Activated CD8-positive, alpha-beta memory T cell treated with anti-CD3 and anti-CD28 coated beads, Interleukin-2, amount 50 U/mL, for 48 hours (primary cell): ENCODE measurements at places on chromosomes 7 and 10.

DNA sequence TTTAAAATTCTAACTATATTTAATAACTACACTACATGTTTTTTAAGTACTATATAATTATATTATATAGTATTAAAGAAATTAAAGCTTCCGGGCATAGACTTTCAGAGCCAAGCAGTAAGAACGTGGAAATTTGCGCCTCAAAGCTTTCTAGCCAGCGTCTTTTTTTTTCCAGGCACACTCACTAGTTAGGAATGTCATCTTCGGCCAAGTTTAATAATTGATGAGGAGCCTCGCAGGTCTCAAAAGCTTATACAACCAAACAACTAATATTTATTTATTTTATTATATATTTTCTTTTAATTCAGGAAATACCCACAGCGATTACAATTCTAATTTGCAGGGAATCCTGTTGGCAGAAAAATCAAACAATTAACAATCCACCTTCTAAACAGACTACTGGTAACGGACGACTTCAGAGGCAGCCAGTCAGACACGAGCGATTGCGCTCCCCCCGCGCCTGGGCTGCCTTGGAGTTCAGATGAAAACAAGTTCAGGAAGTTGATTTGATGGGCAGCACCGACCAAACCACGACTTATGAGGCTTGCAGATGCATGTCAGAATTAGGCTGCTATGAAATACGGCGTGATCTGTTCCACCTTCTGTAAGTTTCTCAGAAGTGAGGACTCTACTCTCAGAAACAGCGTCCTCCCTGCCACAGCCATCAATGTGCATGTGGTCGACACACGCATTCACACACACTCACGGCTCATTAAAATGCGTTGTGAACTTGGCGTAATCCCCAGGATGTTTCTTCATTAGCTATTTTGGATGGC is 431.8 kb upstream of the MGMT start:
- DNase-seq, result peak; percentile 73

- DNase-seq, result no peak
Observed at GRCh38 chr10:58813573-58813972, 300.9 kb downstream of the BICC1 start.

- DNase-seq, result no peak
Observed at GRCh38 chr7:127674361-127674760, 22.4 kb downstream of the SND1 start.

- DNase-seq, result no peak
Observed at GRCh38 chr7:15525652-15526263, 36.1 kb downstream of the AGMO start.

DNA sequence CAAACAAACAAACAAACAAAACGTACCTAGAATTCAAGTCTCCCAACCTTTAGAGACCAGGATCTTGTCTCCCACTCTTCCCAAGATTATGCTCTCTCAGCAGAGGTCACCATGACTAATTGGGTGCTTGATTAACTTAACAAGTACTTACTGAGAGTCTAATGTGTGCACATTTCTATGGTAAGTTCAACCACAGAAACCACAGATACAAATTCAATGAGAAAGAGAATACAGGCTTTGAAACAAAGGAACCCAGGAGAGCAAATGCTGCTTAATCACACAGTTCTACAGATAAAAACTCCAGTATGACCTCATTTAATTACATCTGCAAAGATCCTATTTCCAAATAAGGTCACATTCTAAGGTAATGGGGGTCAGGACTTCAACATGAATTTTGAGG is 142.8 kb downstream of the DNAJC1 start:
- no peak for DNase-seq

DNA sequence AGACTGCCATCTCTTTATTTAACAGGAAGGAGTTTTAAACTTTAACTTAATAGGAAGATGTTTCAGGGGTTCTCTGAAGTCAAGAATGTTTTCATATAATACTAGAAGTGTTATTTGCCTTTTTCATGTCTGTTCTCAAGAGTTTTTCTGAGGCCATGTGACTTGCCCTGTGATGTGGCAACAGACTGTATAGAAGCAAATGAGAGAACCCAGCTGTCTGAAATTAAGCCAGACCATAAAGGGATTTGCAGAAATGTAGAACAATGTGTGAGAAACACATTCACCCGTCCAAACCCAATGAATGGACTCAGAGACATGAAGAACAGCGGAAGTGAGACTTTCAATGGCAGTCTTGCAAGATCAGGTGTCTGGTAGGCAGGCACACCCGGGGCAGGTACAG is 23.8 kb downstream of the MAPK8 start:
- no peak for DNase-seq

GRCh38 chr10:46556515-46557318 is at the start of gene GPRIN2:
TSS of gene GPRIN2 (minus strand) at chr10:46556658. CDS start at chr10:46550736, 5,922 bp downstream.
- peak; percentile 54 for DNase-seq

- peak; percentile 79 for DNase-seq
Observed at GRCh38 chr10:8055420-8056349, 1.2 kb downstream of the GATA3 start.

- no peak for DNase-seq
Observed at GRCh38 chr10:32516567-32517495, 70.9 kb downstream of the CCDC7 start.

- DNase-seq, result no peak
Observed at GRCh38 chr7:33129806-33130153, 416 bp downstream of the BBS9 start.

DNA sequence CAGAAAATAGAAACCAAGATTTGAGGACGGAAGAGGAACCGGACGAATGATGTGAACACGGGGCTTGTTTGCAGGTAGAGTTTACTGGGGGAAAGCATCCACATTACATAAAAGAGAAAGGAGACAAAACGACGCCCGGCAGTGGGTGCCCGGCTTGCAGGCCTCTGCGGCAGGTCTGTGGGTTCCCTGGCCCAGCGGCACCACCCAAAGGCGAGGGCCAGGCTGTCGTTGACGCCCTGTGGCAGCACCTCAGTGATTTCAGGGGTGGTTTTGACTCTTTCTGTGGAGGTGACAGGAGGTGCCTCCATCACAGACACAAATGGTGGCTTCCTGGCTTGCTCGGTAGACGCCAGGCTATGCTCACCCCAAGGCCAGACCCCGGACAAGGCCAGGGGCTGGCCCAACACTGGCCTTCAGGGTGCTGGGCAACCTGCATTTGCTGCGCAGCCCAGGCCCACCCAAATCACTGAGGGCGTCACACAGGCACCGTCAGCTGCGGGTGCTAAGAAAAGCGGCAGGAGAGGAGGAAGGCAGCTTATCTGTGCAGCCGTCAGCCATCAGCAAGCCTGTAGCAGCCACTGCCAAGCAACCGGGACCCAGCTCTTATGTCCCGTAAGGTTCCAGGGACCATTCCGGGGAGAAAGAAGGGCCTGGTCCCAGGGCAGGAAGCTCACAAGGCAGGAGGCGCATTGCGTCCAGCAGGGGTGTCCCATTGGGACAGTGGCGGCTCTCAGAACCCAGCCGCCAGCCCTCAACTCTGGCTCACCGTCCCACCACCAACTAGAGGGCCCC is 230.3 kb downstream of the PTPRN2 start:
- DNase-seq, result peak; percentile 29

- DNase-seq, result no peak
Observed at GRCh38 chr10:4931587-4931986, 31.6 kb upstream of the AKR1C1 start.

DNA sequence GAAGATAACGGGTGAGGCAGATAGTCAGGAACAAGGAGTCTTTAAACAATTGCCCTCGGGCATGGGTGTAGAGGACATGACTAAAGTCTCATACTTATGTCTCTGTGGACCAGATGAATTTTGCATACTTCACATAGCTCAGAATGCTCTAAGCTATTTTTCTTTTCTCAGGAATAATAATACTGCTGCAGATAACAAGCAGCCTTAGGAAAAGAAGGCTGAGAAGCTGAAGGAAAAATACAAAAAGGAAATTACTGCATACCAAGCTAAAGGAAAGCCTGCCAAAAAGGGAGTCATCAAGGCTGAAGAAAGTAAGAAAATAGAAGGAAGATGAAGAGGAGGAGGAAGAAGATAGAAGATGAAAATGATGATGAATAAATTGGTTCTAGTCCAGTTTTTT is 13.4 kb upstream of the ERCC6 start:
- no peak for DNase-seq

DNA sequence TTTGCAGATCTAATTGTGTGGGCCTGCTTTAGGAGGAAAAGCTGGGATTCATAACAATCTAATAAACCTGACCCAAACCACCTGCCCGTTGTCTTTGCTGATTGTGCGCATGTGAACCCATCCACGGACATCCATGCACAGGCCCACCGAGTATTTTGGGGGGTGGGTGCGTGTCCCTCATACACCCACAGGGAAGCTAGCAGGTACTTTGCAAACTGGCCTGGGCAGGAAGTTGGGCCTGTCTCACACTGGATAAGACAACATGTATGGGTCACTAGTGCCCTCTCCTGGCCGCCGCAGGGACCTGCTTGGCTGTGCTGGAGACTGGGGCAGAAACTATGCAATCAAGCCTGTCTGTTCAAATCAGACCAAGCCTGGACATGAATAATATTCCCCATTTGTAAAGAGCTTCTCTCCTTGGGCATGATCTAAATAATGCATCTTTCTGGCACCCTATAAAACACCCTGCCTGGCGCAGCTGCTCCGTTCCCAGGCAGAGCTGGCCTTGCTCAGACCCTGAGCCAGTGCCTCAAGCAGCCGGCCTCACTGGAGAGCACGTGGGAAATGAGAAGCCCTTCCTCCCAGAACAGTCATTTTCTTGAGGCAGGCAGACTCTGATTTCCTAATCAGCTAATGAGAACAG is 15.8 kb downstream of the ECHDC3 start:
- DNase-seq, result peak; percentile 90

GRCh38 chr7:5357951-5358350 is 65.7 kb downstream of the TNRC18 start:
- DNase-seq, result no peak

DNA sequence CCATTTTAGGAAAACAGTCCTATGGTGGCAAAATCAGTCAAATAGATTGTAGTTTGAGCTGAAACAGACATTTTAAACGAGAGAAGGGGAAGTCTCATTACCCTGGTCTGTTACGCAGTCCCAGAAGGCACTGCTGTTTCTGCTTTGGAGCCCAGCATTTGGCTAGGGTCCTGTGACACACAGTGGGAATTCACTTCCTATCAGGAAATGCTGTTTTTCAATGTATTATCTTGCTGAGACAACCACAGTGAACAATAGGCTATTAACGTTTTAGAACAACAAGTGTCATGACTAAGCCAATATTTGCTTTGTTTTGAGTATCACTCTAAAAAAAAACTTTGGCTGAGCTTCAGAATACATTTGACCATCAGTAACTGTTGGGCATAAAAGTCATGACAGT is 74.1 kb downstream of the ADD3 start:
- no peak for DNase-seq

DNA sequence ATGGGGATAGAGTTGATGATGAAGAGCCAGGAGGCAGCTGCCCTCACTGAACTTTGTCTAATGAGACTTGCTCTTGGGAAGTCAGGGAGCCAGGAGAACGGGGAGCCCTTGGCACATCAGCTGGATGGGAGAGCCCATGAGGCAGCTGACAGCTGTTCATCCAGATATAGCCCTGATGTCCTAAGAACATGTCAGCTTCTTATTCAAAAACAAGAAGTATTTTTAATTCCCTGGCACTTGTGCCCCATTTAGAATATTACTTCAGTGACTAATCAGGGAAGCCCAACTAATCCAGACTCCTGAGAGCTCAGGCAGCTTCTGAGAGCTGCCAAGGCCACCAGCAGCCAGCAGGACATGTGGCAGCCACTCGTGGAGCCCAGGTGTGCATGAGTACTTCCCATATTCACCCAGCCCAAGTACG is 363.4 kb downstream of the GRID1 start:
- no peak for DNase-seq

GRCh38 chr10:58756130-58756719 is 243.6 kb downstream of the BICC1 start:
- no peak for DNase-seq

DNA sequence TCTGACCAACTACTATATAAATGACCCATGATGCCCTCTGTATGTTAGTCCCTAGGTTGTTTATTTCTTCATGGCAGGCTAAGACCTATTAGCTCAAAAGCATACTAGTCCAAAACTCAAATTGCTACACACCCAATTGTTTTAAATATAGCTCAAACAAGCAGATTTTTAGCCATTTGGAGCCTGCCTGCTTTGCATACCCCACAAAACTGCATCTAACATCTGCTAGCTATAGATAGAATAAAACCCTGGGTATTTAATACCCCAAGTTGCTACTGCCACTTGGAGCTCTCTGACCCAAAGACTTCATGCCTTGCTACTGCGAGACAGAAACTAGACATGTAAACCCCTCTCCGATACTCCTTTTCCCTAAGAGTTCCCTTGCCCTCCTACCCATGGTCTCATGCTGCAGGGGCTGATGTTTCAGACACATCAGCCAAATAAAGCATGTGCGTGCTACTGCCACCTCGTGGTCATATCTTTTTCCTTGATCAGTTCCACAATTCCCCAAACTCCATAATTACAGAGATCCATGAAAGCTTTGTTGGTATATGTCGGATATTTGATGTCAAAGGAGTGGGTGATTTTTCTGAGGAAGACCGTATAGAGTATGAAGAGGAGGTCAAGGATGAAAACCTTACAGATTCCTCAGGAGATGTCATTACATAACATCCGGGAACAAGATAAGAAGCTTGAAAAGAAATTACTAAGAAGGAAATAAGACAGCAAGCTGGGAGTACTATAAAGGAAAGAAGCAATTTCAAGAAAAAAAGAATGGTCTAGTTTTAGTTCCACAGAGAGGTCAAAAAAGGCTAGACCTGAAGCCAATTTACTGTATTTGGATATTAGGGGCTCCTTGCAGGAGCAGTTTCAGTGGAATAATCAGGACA is 386.6 kb downstream of the SH2D4B start:
- DNase-seq, result peak; percentile 52

- no peak for DNase-seq
Observed at GRCh38 chr10:36441557-36441956, 683.8 kb upstream of the ANKRD30A start.

DNA sequence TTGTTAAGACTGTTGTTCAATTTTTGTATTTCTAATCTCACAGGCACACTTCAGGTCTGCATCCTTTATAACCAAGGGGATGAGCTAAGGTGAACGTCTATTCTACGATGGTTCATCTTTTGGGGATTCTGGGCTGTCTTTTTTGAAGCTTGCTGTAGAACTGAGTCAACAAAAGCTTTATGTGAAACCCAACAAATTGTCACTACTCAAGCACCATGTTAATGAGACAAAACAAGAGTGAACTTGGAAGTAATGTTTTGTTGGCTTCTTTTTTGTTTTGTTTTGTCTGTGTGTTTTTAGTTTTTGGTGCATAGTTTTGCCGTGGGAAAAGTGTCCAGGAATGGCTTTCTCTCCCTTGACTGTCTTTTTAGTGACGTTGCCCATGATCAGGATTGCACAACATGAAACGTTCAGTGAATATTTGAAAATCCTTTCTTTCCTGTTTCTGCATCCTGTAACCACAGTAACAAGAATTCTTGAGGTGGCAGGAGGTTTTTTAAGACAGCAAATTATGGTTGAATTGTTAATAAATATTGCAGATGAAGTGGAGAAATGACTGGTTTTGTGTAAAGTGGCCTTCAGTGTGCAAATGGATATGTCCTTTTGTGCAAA is 65.6 kb downstream of the WIPF3 start:
- no peak for DNase-seq

DNA sequence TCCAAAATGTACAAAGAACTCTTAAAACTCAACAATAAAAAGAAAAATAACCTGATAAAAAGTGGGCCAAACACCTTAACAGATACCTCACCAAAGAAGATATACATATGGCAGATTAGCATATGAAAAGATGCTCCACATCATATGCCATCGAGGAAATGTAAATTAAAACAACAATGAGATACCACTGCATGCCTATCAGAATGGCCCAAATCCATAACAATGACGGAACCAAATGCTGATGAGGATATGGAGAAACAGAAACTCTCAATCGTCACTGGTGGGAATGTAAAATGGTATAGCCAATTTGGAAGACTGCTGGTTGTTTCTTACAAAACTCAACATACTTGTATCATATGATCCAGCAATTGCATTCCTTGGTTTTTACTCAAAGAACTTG is 319.9 kb downstream of the PHTF2 start:
- no peak for DNase-seq
